ENCODE measurements at places on chromosomes 11 and 22.

- H3K27me3 ChIP-seq, result no peaks in the 10 kb centered on the region
- H3K27ac ChIP-seq, result no peak overlapping the region
These were observed 13.3 kb downstream of the TSPO start for GRCh38 chr22:43164636-43165035.

DNA sequence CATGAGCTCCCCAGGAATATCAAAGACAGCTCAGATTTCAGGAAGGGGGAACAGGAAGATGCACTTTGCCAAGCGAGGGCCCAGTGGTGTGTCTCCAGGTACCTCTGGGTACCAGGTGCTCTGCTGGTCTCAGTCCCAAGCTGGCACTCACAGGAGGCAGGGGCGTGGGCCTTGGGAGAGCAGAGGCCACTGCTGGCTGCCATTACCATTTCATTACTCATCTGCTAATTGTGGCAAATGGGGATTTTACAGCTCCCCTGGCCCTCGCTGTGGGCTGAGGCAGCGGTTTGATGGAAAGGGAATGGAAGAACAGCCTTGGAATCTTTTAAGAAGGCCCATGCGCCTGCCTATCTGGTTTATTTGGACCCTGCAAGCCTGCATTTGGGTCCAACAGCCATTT lies 192.0 kb upstream of the NAV2 start:
- H3K4me1 ChIP-seq, result no peaks in the 10 kb centered on the region
- no peak overlapping the region for H3K4me3 ChIP-seq
- no peak for DNase-seq
- H3K27ac ChIP-seq, result no peak overlapping the region
- H3K27me3 ChIP-seq, result peaks cover 2% of the 10 kb centered on the region

- peaks cover 8% of the 10 kb centered on the region for H3K4me1 ChIP-seq
- H3K27ac ChIP-seq, result no peak overlapping the region
- H3K36me3 ChIP-seq, result peaks cover 63% of the 10 kb centered on the region
- H3K27me3 ChIP-seq, result no peaks in the 10 kb centered on the region
- H3K4me3 ChIP-seq, result no peak overlapping the region
These were observed 32.8 kb downstream of the OSBPL5 start for GRCh38 chr11:3132271-3132781.

GRCh38 chr11:26319906-26320305 lies 12.0 kb upstream of the ANO3 start:
- no peaks in the 10 kb centered on the region for H3K4me1 ChIP-seq
- H3K27me3 ChIP-seq, result no peaks in the 10 kb centered on the region
- H3K27ac ChIP-seq, result no peak overlapping the region
- H3K4me3 ChIP-seq, result no peak overlapping the region
- no peaks in the 10 kb centered on the region for H3K36me3 ChIP-seq

DNA sequence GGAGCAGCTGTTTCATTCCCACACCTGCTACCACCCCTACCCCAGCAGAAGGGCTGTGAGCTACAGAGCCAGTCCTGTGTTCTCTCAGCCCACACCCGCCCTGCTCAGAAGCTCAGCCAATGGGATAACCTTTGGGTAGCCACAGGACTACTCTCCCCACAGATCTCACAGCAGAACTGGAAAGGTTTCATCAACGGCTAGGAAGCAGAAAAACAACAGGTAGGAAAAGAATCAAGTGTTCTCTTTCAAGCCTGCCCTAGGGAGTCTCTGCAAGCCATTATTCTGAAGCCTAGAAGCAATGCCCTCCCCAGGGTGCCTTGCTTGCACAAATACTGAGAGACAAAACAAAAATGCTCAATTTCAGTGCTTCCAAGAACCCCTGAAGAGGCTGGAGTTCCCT lies 77.2 kb downstream of the TMPRSS5 start:
- no peak for DNase-seq
- H3K36me3 ChIP-seq, result no peaks in the 10 kb centered on the region
- H3K4me1 ChIP-seq, result no peaks in the 10 kb centered on the region
- no peak overlapping the region for H3K4me3 ChIP-seq
- no peak overlapping the region for H3K27ac ChIP-seq
- H3K27me3 ChIP-seq, result no peaks in the 10 kb centered on the region

DNA sequence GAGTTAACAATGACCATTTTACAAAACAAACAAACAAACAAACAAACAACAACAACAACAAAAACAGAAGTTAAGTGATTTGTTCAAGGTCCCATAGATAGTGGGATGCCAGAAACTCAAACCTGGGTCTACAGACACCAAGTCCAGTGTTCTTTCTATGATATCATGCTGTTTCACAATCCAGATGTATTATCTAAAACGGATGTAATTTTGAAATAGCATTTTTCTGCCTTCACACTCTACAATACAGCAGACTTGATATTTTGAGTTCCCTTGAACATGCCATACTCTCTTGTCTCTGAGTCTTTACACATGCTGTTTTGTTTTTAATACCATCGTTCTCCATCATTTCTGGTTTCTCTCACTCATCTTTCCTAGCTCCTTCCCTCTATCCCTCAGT lies 104.5 kb downstream of the RELT start:
- H3K36me3 ChIP-seq, result no peaks in the 10 kb centered on the region
- no peak for DNase-seq
- no peaks in the 10 kb centered on the region for H3K4me1 ChIP-seq

GRCh38 chr22:20319041-20319744 lies 667 bp downstream of the DGCR6L start:
- DNase-seq, result no peak
- H3K36me3 ChIP-seq, result peaks cover 8% of the 10 kb centered on the region
- peak overlapping the region; percentile 95 for H3K4me3 ChIP-seq
- peaks cover 47% of the 10 kb centered on the region for H3K4me1 ChIP-seq
- no peaks in the 10 kb centered on the region for H3K27me3 ChIP-seq
